ENCODE measurements at places on chromosomes 13 and 19. TPM values are rescaled to one million over a fixed set of nuclear protein-coding genes. Genes with fewer than 3 reads are reported as not detected.

PEAK3 gene
- not detected for total RNA-seq

ZNF345 gene
- total RNA-seq: 9.6 TPM

DNA sequence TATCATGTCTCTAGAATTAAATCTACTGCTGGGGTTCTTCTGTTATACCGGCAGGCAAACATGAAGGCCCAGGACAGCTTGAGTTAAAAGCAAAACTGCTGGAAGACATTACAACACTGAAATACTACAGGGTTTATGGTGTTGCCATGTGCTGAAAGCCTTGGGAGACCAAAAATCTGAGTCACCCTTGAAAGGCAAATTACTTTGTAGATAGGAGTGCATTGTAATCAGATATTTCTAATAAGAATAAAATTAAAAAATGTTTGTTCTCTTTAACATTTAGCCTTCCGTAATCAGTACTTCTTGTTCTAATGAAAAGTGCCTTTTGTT, 181.3 kb downstream of the PCDH9 start:
- no peak for DNase-seq

- no peak for DNase-seq
Observed at GRCh38 chr19:29653398-29653797, 11.9 kb upstream of the PLEKHF1 start.

- no peak for DNase-seq
Observed at GRCh38 chr19:11024259-11024658, 63.4 kb downstream of the SMARCA4 start.

Data from tongue (tissue), 3 donors.